ENCODE measurements at places on chromosomes 7 and 10.

DNA sequence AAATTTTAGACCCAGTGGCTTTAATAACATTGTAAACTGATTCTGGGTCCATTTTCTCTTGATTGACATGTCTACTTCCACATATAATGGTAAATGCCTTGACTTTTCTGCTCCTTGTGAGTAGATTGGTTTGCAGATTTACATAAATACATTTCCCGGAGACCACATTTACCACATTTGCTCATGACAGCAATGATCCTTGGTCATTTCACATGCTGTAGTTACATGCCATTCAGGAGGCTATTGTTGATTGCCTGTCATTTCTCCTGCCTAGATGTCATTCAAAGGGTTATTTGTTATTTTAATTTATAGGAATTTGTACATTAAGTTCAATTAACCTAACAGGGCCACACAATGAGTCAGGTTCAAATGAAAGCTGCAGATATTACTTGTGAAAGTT is 280.5 kb downstream of the CNTNAP2 start:
- H3K36me3 ChIP-seq, result no peaks in the 10 kb centered on the region
- DNase-seq, result no peak
- H3K4me1 ChIP-seq, result no peaks in the 10 kb centered on the region
- no peak overlapping the region for H3K4me3 ChIP-seq
- no peak overlapping the region for H3K27ac ChIP-seq

GRCh38 chr7:150329331-150330120 is 6.2 kb upstream of the ACTR3C start:
- no peaks in the 10 kb centered on the region for H3K36me3 ChIP-seq
- H3K4me3 ChIP-seq, result no peak overlapping the region
- H3K27me3 ChIP-seq, result no peaks in the 10 kb centered on the region
- no peak for DNase-seq
- no peak overlapping the region for H3K27ac ChIP-seq
- H3K4me1 ChIP-seq, result peaks cover 3% of the 10 kb centered on the region

DNA sequence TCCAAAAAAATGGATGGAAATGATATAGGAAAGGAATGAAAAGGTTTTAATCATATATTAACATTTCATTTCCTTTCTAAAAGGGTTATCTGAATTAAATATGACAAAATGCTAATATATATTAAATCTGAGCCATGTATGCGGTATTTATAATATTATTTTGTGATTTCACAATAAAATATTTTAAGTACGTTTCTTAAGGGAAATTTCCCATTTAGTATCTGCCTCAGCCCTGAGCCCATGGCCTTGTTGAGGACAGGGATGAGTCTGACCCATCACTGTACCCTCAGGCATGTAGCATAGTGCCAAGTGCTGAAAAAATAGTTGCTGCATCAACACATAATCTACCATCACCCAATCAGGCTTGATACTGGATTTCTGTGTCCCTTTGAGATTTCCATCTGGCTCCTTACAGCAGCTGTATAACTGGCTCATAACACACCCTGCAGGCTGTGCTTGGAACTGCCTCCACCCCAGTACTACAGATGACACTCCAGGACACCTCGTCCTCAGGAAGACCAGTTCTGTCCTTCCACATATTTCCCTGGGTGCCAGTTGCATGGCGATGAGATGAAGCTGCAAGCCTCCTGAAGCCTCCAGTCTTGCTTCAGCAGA is 59.4 kb upstream of the ASAH2 start:
- no peak overlapping the region for H3K27ac ChIP-seq
- H3K27me3 ChIP-seq, result no peaks in the 10 kb centered on the region
- peaks cover 55% of the 10 kb centered on the region for H3K36me3 ChIP-seq
- H3K4me3 ChIP-seq, result no peak overlapping the region

- peak overlapping the region; percentile 20 for H3K4me3 ChIP-seq
- no peaks in the 10 kb centered on the region for H3K36me3 ChIP-seq
- no peak overlapping the region for H3K27ac ChIP-seq
Observed at GRCh38 chr7:156616269-156617202, 24.0 kb upstream of the RNF32 start.

DNA sequence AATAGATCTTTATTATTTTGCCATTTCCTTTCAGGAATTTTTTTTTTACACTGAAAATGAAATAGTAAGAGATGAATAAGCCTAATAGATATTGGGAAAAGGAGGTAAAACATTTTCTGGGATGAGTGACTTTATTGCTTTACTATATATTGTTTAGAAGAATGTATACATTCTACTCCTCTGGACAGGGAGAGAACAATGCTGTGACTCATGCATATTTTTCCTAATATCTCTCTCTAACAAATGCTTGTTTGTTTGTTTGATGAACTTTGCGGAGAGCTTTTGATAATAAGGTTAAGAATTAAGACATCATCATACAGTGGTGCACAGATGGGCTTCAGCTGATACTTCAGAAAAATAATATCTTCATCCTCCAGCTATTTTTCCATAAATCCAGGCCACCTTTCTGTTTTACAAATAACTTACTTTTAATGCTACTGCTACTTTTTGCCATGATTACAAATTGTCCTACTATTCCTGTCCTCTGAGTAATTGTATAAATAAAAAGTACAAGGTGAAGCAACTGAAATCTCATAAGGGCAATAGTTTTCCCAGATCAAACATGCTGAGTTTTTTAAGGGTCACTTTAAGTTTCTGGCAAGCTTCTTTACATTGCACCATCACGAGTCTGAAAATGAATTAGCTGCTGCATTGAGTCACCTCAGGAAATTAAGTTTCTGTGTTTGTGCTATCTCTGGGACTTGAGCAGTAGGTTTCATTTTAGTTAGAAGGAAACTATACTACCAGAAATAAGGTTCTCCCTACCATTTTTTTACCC is 207.3 kb upstream of the POT1 start:
- no peaks in the 10 kb centered on the region for H3K4me1 ChIP-seq
- no peaks in the 10 kb centered on the region for H3K27me3 ChIP-seq
- no peak overlapping the region for H3K4me3 ChIP-seq
- H3K27ac ChIP-seq, result no peak overlapping the region
- no peak for DNase-seq

DNA sequence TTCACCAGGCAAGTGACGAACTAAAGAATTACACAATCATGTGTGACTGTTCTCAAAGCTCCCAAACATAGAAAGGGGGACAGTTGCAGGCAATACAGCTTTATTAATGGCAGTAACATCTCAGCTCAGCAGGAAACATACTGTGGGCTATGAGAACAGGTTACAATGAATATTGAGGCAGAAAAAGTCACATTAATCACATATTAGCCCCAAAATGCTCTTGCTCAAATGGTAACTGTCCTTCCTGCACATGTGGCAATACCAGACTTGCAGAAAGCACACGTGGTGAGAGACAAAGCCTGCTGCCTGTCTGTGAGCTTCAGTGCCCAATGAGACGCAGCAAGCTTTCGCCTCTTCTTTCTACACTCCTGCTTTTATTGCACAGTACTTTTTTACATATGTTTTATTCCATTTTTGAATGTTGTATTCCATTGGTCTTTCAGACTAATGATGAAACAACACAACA is 104.9 kb upstream of the ACBD5 start:
- H3K4me3 ChIP-seq, result no peak overlapping the region
- no peaks in the 10 kb centered on the region for H3K4me1 ChIP-seq
- DNase-seq, result no peak
- no peaks in the 10 kb centered on the region for H3K27me3 ChIP-seq
- no peaks in the 10 kb centered on the region for H3K36me3 ChIP-seq

DNA sequence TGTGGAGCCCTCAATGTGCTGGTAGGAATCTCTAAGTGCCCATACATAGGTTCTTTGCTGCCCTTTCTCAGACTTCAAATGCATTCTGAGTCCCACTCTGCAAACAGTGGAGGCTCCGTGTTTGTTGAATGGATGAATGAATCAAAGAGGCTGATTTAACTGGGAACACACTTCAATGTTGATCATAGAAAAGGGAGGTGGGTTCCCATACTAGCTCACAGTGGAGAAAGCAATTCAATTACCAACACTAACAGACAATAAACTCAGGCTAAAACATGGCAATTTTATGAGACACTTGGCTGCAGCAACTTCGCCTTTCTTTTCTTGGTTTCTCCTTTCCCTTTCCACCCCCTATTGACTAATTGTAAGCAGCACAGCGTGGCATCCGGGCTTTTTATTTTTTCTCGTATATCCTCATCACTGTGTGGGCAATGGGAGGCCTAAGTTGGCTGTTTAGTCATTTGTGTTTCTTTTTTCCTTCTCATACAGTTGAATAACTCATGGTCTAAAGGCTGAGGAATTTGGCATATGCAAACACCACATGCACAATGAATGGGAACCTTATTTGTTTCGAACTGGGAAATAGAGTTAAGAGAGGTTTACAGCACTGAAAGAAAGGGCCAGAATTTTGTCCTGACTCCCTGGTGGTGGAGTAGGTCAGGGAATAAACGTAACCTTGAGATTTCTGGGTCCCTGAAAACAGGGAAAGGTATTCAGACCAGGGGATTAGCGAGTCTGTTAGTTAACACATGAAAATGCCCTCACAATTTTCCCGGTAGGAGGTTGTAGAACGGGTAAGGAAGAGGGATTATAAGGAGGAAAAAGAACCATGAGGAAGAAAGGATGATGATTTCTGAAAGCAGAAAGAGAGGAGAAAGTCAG is 858.5 kb downstream of the KCNMA1 start:
- no peaks in the 10 kb centered on the region for H3K27me3 ChIP-seq
- H3K36me3 ChIP-seq, result no peaks in the 10 kb centered on the region
- no peak for DNase-seq
- no peak overlapping the region for H3K27ac ChIP-seq
- no peaks in the 10 kb centered on the region for H3K4me1 ChIP-seq

- H3K4me1 ChIP-seq, result peaks cover 79% of the 10 kb centered on the region
- peak overlapping the region; percentile 80 for H3K27ac ChIP-seq
- peaks cover 18% of the 10 kb centered on the region for H3K36me3 ChIP-seq
- H3K27me3 ChIP-seq, result no peaks in the 10 kb centered on the region
- peak overlapping the region; percentile 15 for H3K4me3 ChIP-seq
- no peak for DNase-seq
Observed at GRCh38 chr7:134787064-134787463, 7.6 kb downstream of the CALD1 start.

- DNase-seq, result no peak
- peaks cover 35% of the 10 kb centered on the region for H3K4me1 ChIP-seq
- peak overlapping the region; percentile 68 for H3K4me3 ChIP-seq
- H3K27ac ChIP-seq, result peak overlapping the region; percentile 99
Observed at GRCh38 chr7:128530855-128531104, 54.2 kb downstream of the METTL2B start.

DNA sequence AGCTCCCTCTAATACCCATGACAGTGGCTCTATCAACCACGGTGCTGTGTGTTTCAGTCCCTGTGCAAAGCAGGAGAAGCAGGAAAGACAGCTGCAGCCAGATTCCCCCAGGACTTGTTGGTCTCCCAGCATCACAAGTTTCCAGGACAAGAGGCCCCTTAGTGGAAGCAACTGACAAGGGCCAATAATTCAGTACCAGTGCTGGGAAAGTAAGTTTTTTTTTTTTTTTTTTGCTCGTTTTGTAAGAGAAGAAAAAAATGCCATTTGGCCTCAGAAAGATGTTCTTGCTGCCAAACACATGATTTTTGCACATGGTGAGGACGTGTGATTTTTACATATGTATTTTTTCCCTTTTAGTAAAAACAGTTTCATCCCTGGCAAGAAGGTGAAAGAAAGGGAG is 284.2 kb upstream of the ZMIZ1 start:
- H3K27ac ChIP-seq, result no peak overlapping the region
- H3K36me3 ChIP-seq, result no peaks in the 10 kb centered on the region
- H3K4me3 ChIP-seq, result no peak overlapping the region
- DNase-seq, result peak; percentile 45
- H3K4me1 ChIP-seq, result peaks cover 4% of the 10 kb centered on the region
- H3K27me3 ChIP-seq, result no peaks in the 10 kb centered on the region

DNA sequence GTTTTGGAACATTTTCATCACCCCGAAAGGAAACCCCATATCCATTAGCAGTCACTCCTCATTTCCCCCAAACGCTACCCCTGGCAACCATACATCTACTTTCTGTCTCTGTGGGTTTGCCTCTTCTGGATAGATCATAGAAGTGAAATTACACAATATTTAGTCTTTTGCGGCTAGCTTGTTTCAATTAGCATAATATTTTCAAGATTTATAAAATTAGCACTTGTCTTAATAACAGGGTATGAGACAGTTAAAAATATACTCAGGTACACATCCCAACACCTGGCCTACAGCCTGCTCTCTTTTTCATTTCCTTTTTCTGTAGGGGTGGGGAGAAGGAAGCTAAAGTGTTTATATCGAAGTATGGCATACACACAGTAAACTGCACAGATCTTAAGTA is 81.4 kb upstream of the LRGUK start:
- no peaks in the 10 kb centered on the region for H3K4me1 ChIP-seq
- H3K27me3 ChIP-seq, result no peaks in the 10 kb centered on the region
- no peak for DNase-seq
- no peak overlapping the region for H3K27ac ChIP-seq
- H3K4me3 ChIP-seq, result no peak overlapping the region
- H3K36me3 ChIP-seq, result no peaks in the 10 kb centered on the region

DNA sequence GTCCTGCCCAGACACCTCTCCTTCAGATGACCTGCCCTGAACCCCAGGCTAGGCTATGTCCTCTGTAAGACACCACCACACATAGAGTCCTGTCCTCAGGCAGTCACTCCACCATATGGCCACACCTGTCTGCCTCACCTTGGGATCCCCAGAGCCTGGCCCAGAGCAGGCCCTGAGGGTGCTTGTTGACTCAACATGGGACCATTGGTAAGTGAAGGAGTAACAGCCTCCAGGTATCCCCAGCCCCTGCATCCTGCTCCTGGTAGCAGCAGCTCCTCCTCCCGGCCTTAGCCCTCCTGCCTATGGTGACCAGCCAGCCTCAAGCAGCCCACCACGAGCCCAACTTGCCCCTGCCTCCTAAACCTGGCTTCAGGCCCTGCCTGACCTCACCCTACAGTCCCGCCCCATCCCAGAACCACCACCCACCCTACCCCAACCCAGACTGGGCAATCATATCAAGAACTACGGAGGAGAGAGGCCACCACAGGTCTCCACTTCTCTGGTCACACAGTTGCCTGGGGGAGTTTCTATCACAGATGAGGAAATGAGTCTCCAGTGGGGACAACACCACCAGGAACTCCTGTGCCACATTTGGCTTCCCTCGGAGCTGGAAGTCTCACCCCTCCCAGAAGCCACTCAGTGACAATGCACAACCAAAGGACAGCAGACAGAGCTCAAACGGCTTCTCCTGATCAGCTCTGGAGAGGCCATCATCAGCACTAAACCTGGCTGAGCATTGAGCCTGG is 136.6 kb downstream of the GRID1 start:
- no peaks in the 10 kb centered on the region for H3K4me1 ChIP-seq
- DNase-seq, result no peak
- H3K27ac ChIP-seq, result no peak overlapping the region
- no peak overlapping the region for H3K4me3 ChIP-seq
- H3K36me3 ChIP-seq, result no peaks in the 10 kb centered on the region
- no peaks in the 10 kb centered on the region for H3K27me3 ChIP-seq

- no peaks in the 10 kb centered on the region for H3K27me3 ChIP-seq
- no peak for DNase-seq
- no peaks in the 10 kb centered on the region for H3K36me3 ChIP-seq
Observed at GRCh38 chr7:43454936-43455518, 127.9 kb upstream of the STK17A start.

- peaks cover 52% of the 10 kb centered on the region for H3K4me1 ChIP-seq
- H3K27me3 ChIP-seq, result no peaks in the 10 kb centered on the region
- H3K4me3 ChIP-seq, result no peak overlapping the region
- no peaks in the 10 kb centered on the region for H3K36me3 ChIP-seq
Observed at GRCh38 chr10:116690356-116691322, 51.7 kb downstream of the HSPA12A start.

- DNase-seq, result no peak
- peaks cover 28% of the 10 kb centered on the region for H3K4me1 ChIP-seq
- no peaks in the 10 kb centered on the region for H3K36me3 ChIP-seq
- no peak overlapping the region for H3K27ac ChIP-seq
- no peak overlapping the region for H3K4me3 ChIP-seq
- H3K27me3 ChIP-seq, result no peaks in the 10 kb centered on the region
Observed at GRCh38 chr10:78971094-78971682, 97.6 kb upstream of the ZMIZ1 start.

- no peaks in the 10 kb centered on the region for H3K27me3 ChIP-seq
- H3K4me3 ChIP-seq, result no peak overlapping the region
- no peaks in the 10 kb centered on the region for H3K36me3 ChIP-seq
- no peaks in the 10 kb centered on the region for H3K4me1 ChIP-seq
Observed at GRCh38 chr7:30238721-30239441, 45.5 kb upstream of the ZNRF2 start.
